ENCODE measurements at places on chromosomes 12 and 14.

DNA sequence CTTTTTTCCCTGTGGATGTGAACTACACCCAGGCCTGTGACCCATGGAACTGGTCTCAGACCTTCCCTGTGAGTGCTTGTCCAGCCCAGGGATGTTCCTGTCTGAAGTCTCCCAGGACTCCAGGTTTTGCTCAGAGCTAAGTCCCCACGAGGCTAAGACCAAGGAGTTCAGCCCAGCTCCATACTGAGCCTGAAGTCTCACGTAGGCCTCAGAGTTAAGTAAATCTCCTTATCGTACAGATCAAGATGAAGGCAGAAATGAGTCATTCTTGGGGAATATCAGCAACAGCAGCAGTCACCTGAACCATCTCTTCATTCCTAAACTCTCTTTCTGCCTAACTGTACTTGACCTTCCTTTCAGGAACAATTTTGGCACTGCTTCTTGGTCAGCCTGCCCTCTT is 139.8 kb downstream of the ANO6 start:
- no peak for DNase-seq

DNA sequence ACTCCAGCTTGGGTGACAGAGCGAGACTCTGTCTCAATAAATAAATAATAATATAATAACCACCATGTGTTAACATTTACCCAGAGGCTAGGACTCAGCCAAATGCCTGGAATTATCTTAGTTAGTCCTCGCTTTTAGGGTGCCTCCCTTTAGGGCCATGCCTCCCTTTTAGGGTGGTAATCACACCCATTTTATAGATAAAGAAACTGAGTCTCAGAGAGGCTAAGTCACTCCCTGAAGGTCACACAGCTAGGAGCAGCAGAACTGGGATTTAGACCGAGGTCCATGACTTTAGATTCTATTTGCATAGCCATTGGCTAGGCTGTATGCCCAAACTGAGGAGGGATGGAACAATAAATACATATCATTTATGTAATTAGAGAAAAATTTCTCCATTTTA is 11.4 kb downstream of the TESC start:
- DNase-seq, result no peak

- no peak for DNase-seq
Observed at GRCh38 chr14:57498035-57498434, 4.4 kb upstream of the CCDC198 start.

DNA sequence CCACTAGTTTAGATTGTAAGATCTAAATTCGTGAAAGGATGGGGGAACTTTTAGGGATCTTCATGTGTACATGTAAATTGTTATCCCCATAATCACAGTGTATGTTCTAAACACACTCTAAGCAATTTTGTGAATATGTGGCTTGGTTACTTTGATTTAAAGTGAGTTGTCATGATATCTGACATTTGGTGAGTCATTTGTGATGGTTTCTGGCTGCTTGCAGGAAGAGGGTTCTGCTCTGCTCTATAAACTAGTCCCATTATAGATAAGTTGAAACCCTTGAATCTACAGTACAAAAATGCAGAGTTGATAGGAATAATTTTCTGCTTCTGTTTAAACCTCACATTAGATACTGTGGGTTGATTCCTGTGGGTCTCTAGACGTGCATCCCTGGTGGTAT is 14.8 kb downstream of the GUCY2C start:
- DNase-seq, result no peak

DNA sequence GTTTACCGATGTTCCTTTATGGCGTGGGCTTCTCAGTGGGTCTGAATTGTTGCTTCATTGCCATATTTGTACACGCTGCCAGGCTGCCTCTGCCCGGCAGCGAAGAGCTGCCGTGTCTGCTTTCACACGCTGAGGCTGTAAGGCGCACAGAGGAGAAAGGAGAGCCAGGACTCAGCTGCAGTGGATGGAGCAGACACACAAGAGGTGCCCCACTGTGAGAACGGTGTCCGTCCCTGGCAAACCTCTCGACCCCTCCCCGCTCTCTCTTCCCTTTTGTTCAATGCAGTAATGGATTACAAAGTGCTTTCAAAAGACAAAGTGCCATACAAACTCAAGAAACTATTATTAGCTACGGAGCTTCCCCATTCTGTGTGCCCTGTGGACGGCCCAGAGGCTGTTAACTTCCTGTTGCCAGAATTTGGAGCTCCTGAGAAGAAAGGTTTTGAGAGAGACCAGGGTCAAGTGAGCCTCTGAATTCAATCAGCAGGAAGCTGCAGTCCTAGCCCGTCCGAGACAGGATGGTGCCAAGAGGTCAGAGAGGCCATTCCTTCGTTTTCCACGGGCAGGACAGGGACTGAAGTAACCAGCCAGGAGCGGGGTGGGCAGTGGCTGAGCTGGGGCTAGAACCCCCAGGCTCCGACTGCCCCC is 15.8 kb downstream of the CCND2 start:
- DNase-seq, result no peak

Data from GM12892 (cell line).